SK-MEL-5 (cell line): ENCODE measurements at places on chromosomes 3 and 15. TPM values are rescaled to one million over a fixed set of nuclear protein-coding genes. Genes with fewer than 3 reads are reported as not detected.

DNA sequence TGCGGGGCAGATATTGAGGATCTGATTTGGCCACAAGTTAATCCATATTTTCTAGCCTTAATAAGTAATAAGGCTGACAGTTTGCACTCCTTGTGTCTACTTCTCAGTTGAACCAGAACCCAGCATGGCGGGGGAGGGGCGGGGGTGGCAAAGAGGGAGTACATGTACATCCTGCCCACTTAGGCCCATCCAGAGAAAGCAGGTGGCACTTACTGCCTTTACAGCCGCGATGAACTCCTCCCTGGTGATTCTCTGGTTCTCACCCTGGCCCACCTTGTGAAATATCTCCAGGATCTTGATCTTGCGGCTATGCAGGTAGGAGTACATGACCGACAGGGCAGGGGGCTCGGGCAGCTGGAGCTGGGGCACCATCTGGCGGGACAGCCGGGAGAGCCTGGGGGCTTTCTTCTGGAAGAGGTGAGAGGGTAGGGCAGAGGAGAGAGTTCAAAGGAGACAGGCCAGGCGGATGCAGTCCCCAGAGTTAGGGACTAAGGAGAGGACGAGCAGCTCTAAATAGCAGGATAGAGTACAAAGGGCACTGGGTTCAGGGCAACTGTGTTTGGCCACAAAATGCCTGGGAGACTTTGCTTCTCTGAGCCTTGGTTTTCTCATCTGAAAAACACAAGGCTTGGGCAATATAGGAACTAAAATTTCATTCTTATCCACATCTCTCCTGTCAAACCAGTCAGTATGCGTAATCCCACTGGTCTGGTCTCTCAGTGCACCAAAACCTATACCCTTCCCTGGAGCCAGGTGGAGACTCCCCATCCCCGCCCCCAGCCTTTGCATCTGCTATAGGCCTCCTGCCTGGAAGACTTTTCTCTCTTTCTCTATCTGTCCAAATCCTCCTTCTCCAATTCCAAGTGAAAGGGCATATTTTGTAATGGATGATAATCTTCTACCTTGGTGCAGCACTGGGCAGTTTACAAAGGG is 10.1 kb downstream of the EFCAB12 start:
- no peak for DNase-seq

DNA sequence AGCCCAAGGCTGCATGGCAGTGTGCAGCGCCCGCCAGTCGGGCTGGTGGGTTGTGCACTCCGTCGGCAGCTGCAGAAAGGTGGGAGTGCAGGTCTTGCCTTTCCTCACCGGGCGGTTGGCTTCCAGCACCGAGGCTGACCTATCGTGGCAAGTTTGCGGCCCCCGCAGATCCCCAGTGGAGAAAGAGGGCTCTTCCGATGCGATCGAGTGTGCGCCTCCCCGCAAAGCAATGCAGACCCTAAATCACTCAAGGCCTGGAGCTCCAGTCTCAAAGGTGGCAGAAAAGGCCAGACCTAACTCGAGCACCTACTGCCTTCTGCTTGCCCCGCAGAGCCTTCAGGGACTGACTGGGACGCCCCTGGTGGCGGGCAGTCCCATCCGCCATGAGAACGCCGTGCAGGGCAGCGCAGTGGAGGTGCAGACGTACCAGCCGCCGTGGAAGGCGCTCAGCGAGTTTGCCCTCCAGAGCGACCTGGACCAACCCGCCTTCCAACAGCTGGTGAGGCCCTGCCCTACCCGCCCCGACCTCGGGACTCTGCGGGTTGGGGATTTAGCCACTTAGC is 4.3 kb downstream of the ISL2 start:
- DNase-seq = peak; percentile 26

DNA sequence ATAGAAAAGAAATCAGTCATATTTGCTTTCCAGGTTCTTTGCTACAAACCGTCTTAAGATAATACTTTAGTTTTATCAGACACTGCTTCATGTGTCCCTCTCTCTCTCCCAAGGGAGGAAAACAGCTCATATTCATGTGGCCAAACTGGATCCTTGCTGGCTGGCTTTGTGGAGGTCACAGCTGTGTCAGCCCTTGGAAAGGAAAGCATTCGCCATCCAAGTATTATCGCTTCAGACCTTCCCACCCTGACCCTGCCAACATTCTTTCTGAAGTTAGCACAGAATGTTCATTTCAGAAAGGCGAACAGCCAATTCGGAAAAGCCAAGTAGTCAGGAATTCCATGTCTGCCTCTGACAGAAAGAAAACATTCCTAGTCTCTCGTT is 213.6 kb downstream of the FEZF2 start:
- DNase-seq = no peak

DNA sequence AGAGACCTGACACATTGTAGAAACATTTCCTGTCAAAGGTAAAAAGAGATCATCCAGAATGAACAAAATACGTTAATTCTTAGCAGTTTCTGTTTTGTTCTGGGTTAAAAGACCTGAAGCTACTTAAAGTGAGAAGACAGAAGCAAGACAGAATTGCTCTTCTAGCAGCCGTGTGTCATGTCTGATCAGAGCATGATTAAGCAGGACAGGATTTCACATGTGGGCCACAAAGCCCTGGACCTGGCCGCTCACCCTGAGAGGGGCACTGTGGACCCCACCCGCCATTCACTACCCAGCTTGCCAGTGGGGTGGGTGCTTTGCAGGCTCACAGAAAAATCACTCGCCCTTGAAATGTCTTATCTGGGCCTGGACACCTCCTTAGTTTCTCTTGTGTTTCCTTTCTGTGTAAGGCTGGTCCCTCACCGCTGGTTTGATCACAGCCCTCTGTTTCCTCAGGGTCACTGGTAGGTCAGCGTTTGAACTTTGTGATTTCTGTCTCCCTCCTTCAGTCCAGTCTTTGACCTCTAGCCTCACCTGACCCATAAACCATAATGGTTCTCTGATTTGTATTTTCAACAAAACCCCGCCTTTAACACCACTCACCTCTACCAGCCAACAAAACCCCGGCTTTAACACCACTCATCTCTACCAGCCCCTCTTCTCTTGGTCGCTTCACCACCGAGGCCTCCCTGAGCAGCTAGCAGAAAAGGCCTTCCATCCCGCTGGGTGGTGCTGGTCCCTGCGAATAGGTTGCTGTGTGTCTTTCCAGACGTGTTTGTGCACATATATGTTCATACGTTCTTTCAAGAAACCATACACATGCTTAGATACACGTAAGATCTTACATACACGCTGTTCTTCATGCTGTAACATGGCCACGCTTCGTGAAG is 185.0 kb downstream of the OR4M2 start:
- DNase-seq = no peak

- DNase-seq = peak; percentile 40
Measured at GRCh38 chr3:55607844-55608243, 120.7 kb upstream of the WNT5A start.

- DNase-seq = peak; percentile 35
Measured at GRCh38 chr3:125374501-125374995, 577 bp downstream of the ZNF148 start.

DNA sequence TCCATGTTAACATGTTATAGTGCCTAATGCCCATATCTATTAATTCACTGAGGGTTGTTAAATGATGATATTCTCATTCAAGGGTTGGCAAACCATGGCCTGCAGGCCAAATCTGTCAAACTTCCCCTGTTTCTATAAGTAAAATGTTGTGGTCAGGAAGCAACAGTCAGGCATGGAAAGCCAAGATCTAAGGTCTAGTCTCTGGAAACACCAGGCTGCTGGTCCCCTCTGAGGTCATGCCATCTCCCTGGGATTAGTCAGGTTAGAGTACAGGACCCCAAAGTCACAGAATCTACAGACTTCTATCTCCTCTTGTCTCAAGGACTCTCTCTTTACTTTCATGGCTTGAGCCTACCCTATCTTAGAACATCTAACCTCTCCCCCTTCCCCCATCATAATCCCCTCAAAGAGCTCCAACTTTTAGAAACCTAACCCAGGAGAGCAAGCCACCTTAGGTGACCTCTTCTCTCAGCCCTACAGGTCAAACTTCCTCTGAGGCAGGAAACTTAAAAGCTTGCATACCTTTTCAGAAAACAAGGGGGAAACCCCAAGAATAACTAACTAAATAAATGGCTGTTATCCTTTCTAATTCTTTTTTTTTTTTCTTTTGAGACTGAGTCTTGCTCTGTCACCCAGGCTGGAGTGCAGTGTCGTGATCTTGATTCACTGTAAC is 15.3 kb upstream of the HERC1 start:
- no peak for DNase-seq

DNA sequence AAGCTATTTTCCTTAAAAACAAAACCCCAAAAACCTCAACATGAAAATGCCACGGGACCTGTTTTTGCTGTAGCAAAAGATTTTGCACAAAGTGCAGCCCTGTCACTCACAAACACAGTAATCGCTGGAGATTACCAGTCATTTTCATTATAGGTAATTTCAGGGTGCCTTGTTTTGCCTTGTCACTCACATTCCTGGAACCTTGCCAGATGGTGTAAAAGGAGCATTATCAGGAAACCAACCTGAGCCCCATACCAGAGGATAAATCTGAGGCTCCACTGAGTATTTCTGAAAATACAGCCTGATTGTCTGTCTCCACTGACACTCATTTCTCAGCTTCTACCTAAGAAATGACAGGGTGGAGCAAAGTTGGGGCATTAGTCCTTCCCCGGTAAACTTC is 791.3 kb upstream of the LMCD1 start:
- DNase-seq = no peak

The ARIH1 gene
- 57.4 and 67.4 TPM in 2 replicates for total RNA-seq

The SUCNR1 gene
- total RNA-seq = 0.03 TPM in 1 of 2 replicates, not detected in the other
